WTC11 (cell line): ENCODE measurements at places on chromosomes 7 and 10. TPM values are rescaled to one million over a fixed set of nuclear protein-coding genes. Genes with fewer than 3 reads are reported as not detected.

GRCh38 chr10:1896153-1896552 lies 158.8 kb upstream of the ADARB2 start:
- H3K36me3 ChIP-seq, result peaks cover 14% of the 10 kb centered on the region
- H3K4me3 ChIP-seq, result no peak overlapping the region
- no peaks in the 10 kb centered on the region for H3K4me1 ChIP-seq
- no peak for DNase-seq
- peaks cover 17% of the 10 kb centered on the region for H3K27me3 ChIP-seq
- H3K27ac ChIP-seq, result no peak overlapping the region

- H3K27ac ChIP-seq, result peak overlapping the region; percentile 57
- H3K4me3 ChIP-seq, result no peak overlapping the region
- peak; percentile 6 for DNase-seq
- H3K36me3 ChIP-seq, result peaks cover 86% of the 10 kb centered on the region
- no peaks in the 10 kb centered on the region for H3K27me3 ChIP-seq
These were observed 52.0 kb downstream of the ZRANB1 start for GRCh38 chr10:124993736-124994451.

GRCh38 chr7:91165006-91165845 lies 99.0 kb upstream of the FZD1 start:
- DNase-seq, result no peak
- no peaks in the 10 kb centered on the region for H3K36me3 ChIP-seq
- H3K27ac ChIP-seq, result no peak overlapping the region
- no peak overlapping the region for H3K4me3 ChIP-seq
- H3K27me3 ChIP-seq, result peaks cover 15% of the 10 kb centered on the region

The RTKN2 gene
- 16.7 to 20.5 TPM (median 16.8 TPM) in 3 replicates for total RNA-seq

The EMX2 gene
- total RNA-seq, result not detected in 3 replicates
